Panc1 (cell line): ENCODE measurements at places on chromosomes 1 and 21.

DNA sequence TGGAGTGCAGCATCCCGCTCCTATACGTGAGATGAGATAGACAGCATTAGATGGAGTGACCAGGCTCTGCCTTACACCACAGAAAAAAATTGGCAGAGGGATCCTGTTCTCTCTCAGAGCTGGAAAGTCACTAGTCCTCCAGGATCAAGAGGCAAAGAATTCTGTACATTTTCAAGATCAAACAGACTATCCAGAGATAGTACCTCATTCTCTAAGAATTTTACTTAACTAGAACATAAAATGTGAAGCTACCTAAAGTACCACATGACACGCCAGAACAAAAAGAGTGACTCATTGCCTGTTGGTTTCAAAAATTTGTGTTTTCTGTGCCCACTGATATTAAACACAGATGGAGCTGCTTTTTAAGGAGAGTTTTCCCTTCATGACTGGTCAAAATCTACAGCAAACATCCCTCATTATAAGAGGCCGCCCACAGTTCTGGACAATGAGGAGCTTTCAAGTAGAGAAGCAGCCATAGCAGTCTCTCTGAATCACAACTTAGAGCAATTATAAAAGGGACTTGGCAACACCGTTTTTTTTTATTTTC is 32.3 kb downstream of the CD160 start:
- DNase-seq: no peak

GRCh38 chr1:235341334-235341733 is 13.0 kb downstream of the GGPS1 start:
- no peak for DNase-seq

DNA sequence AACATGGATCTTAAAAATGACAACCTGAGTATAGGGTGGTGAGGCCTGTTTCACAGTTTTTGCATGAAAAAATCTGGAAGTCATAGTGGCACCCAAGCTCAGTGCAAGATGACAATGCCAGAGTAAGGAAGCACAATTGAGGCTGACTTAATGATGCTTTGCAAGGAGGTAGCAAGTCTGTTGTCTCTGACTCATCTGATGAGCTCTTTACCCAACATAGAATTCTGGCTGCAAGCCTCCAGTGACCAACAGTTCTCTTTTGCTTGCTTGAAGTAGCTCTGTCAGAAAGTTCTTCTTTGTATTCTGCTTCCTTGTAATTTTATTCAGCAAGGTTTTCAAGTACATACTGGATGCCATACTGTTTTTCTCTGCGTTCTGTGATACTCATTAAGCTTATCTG is 117.1 kb downstream of the FOXD2 start:
- DNase-seq: no peak

GRCh38 chr1:212981025-212981495 is 30.7 kb downstream of the VASH2 start:
- DNase-seq: no peak
